Naive thymus-derived CD4-positive, alpha-beta T cell (primary cell): ENCODE measurements at places on chromosomes 6 and 20. TPM values are rescaled to one million over a fixed set of nuclear protein-coding genes. Genes with fewer than 3 reads are reported as not detected.

GCNT2 gene
- 3.6 TPM for total RNA-seq

DNA sequence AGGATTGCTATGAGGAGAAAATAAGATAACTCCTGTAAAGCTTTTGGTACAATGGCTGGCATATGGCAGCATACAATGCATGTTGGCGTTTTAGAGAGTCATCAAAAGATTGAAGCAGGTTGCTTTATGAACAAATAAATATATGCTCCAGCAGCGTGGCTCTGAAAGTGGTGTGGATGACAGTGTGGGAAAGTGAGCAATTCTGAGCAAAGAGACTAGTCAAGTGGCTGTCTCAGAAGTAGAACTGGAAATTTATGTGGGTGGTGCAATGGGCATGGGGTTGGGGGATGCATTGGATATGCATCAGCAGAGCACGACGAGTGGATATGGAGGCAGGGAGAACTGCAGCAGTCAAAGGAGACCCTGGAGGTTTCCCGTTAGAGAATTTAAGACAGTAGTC lies 66.2 kb upstream of the PHACTR2 start:
- DNase-seq: no peak

DNA sequence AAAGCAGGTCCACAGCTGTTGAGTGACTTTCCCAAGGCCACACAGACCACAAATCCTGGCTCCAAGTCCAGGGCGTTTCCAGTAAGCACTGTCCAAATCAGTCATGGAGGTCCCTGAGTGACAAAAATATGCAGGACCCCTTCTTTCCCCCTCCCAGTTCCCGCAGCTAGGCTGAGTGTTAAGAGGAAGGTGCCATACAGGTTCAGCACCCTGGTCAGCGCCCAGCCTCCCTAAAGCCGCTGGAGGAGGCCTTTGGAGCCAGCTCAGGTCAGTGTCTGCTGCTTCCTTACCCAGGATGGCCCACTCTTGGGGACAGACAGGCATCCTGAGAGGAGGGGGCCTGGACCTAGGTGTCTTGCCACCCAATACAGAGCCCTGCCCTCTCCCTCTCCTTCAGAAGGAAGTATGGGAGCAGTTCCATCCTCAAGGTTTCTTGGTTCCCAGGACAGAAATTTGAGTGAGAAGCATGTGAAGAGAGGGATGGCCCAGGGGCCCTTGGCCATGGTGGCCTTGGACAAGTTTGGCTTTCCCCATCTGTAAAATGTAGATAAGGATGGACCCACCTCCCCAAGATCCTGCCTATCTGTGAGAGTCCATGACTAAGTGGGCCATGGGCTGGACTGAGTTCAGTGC lies 13.2 kb downstream of the TMEM74B start:
- DNase-seq: no peak

DNA sequence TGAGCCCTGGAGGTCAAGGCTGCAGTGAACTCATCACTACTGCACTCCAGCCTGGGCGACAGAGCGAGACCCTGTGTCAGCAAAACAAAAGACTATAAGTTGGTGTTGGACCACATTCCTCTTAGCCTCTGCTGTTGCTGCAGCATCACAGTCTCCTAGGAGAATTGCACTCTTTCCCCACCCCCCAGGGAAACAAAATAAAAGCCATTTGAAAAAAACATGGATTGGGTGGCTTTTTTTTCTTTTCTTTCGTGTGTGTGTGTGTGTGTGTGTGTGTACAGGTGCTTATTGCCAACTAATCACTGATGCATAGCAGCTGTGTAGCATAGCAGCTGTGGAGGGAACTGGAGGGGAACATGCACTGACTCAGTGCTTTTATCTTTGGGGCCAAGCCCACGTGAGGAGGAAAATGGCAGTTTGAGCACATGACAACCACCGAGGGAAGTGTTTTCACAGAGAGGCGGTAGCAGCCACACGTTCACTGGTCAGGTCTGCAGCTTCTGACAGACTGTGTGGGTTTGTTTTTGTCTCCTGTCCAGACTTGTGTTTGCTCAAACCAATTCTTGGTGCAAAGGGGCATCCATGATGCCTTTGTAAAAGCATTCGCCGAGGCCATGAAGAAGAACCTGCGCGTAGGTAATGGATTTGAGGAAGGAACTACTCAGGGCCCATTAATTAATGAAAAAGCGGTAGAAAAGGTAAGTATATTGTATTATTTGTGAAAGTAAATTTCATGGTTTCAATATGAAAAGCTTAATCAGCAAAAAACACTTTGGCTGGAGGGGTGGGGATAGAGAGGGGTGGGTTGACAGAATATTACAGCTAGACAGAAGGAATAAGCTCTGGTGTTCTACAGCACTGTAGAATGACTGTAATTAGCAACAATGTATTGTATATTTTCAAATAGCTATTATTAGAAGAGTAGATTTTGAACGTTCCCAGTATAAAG lies 27.7 kb downstream of the ALDH5A1 start:
- DNase-seq: no peak

DNA sequence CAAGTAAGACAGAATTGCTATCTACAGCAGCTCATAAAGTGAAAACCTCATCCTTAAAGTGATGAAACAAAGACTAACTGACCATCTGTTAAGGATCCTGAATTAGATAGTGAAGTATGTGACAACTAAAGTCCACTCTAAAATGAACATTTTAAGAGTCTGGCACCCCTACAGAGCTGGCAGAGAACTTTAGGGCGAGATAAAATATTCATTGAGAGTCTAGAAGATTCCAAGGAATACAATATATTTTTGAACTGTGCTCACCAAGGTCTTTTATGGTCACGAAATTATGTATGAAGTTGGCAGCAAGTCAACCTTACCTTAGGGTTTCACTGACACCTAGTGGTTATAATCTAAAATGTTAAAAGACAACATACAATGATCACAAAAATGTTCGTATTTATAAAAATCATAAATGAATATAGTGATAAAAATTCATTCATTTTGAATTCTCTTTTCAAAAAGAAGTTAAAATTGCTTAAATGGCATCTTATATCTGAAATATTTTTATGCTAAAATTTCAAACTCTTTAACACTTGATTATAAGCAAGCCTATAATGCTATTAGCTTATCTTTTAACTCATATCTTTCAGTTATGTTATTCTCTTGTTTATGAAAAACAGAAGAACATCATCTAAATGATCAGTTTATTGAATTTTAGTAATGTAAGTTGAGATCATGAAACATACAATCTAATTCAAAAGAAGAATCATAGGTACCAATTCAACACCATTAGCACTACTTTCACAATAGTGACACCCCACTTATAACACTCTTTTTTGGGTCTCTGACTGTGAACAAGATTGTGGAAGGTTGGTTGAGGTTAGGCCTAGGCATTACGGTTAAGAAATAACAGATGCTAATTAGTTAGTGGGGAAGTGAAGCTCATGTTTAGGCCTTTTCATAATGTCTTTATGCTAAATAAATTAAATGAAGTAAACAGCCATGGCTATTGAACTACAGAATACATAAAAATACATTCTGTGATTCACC lies 27.5 kb downstream of the RSPH3 start:
- no peak for DNase-seq
